ENCODE measurements at places on chromosomes 3 and 15. TPM values are rescaled to one million over a fixed set of nuclear protein-coding genes. Genes with fewer than 3 reads are reported as not detected.

Gene FAM3D
- total RNA-seq: not detected

Gene OIP5
- total RNA-seq: 0.25 TPM

Gene CCR8
- not detected for total RNA-seq

Gene SAXO2
- total RNA-seq: 0.25 TPM

Gene FAM174B
- 5.5 TPM for total RNA-seq

Gene ITIH1
- not detected for total RNA-seq

Gene NMNAT3
- total RNA-seq: 1.8 TPM

Gene CATSPER2
- total RNA-seq: 2.4 TPM

Gene CASR
- not detected for total RNA-seq

Gene CORO2B
- 8.1 TPM for total RNA-seq

Gene ACTC1
- not detected for total RNA-seq

Gene ACTRT3
- total RNA-seq: 4.3 TPM

Gene SERPINI2
- not detected for total RNA-seq

Gene TNFSF10
- total RNA-seq: 5.0 TPM

Gene CD200
- 3.3 TPM for total RNA-seq

Gene FETUB
- not detected for total RNA-seq

Gene ATP6V1A
- total RNA-seq: 81.0 TPM

Gene GCSAM
- total RNA-seq: not detected

Gene SPESP1
- 0.98 TPM for total RNA-seq

Gene CLDN18
- not detected for total RNA-seq

Gene PIERCE2
- 6.6 TPM for total RNA-seq

Gene NCEH1
- total RNA-seq: 5.7 TPM

Gene EPHA6
- not detected for total RNA-seq

Gene GASK1A
- total RNA-seq: 0.63 TPM

Gene LRRC31
- not detected for total RNA-seq

Gene SSUH2
- total RNA-seq: not detected

Gene ISY1
- 51.0 TPM for total RNA-seq

Gene STRIT1
- not detected for total RNA-seq

Gene HYAL1
- 0.90 TPM for total RNA-seq

Gene ALS2CL
- 0.16 TPM for total RNA-seq

Gene CPNE9
- total RNA-seq: not detected

Gene SPINK8
- total RNA-seq: not detected

Gene FSIP1
- total RNA-seq: 4.2 TPM

Gene CD200R1
- not detected for total RNA-seq

Gene RETNLB
- not detected for total RNA-seq

Gene C2CD4A
- not detected for total RNA-seq

Gene IL20RB
- 3.9 TPM for total RNA-seq

Gene PLSCR4
- 28.3 TPM for total RNA-seq

Gene ROPN1B
- total RNA-seq: not detected

Gene TICRR
- 0.33 TPM for total RNA-seq

Gene CYP1A1
- total RNA-seq: not detected

Gene PCSK6
- total RNA-seq: 0.81 TPM

Gene GHSR
- total RNA-seq: not detected

Gene PP2D1
- not detected for total RNA-seq

Gene CPN2
- not detected for total RNA-seq

Gene IL12A
- 1.2 TPM for total RNA-seq

Gene PLAAT1
- total RNA-seq: 0.90 TPM

Gene HTR3E
- not detected for total RNA-seq

Data from fibroblast of the aortic adventitia (primary cell).